ENCODE measurements at places on chromosomes 4 and X. TPM values are rescaled to one million over a fixed set of nuclear protein-coding genes. Genes with fewer than 3 reads are reported as not detected.

SPOCK3 gene
- total RNA-seq, result 82.1 TPM

- DNase-seq, result peak; percentile 12
Measured at GRCh38 chrX:110228453-110228852, 89.4 kb downstream of the AMMECR1 start.

GRCh38 chr4:25847329-25847728 lies 15.5 kb downstream of the SEL1L3 start:
- no peak for DNase-seq

- no peak for DNase-seq
Measured at GRCh38 chr4:16875487-16875886, 23.0 kb downstream of the LDB2 start.

GRCh38 chr4:79315891-79316290 lies 10.0 kb downstream of the NAA11 start:
- no peak for DNase-seq

GRCh38 chr4:99835942-99836341 lies 19.3 kb downstream of the DAPP1 start:
- no peak for DNase-seq

DNA sequence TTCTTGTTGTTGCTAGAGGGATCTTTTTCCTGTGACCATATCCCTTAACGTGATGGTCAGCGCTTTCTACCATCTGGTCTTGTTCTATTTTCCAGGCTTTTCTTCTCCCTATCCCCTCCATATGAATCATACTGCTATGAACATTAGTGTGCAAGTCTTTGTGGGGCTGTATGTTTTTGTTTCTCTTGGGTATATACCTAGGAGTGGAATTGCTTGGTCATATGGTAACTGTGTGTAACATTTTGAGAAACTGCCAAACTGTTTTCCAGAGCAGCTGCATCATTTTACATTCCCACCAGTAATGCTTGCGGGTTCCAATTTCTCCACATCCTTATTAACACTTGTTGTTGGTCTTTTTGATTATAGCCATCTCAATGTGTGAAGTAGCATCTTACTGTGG lies 121.4 kb downstream of the SPRY1 start:
- no peak for DNase-seq

DNA sequence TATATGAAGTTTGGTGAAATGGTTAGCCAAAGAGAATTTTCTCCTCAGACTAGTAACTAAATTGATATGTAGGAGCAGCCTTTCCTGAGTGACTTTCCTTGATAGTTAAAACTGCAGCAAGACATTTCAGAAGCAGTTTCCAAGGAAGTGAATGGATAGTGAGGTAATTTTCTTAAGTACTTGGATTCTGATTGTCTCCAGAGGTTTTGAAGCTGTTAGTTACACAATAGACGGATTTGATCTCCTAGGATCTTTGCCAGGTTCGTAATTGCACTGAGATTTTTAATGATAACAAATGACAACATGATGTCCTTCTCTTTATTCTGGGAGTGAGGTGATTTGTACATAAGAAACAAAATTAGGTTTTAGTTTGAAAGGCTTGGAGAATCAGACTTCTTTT lies 29.2 kb downstream of the PRRG1 start:
- DNase-seq, result no peak

All from SJCRH30 (cell line).